ENCODE measurements at places on chromosomes 7 and 10. TPM values are rescaled to one million over a fixed set of nuclear protein-coding genes. Genes with fewer than 3 reads are reported as not detected.

DNA sequence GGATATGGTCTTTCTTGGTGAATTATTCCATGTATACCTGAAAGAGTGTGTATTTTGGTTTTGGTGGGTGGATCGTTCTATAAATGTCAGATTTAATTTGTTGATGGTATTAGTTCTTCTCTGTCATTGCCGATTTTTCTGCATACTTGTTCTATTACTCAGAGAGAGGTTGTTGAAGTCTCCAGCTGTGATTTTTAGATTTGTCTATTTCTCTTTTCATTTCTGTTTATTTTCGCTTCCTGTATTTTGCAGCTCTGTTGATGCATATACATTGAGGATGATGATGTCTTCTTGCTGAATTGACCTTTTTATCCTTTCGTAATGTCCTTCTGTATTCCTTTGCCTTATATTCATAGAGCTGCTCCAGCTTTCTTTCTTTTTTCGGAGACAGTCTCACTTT is 12.1 kb upstream of the BHLHA15 start:
- DNase-seq = no peak

DNA sequence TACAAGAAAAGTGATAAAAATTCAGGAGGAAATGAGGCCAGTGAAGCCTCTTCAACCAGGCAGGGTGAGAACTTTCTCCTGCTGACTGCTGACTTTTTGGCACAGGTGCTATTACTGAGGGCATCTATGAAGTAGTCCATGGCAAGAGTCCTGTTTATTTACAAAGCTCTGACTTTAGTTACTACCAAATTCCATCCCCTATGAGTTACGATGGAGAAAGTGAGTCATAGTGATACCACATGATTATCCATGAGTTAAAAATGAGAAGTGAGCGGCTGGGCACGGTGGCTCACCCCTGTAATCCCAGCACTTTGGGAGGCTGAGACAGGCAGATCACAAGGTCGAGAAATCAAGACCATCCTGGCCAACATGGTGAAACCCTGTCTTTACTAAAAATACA is 19.9 kb downstream of the CCDC3 start:
- DNase-seq = no peak

DNA sequence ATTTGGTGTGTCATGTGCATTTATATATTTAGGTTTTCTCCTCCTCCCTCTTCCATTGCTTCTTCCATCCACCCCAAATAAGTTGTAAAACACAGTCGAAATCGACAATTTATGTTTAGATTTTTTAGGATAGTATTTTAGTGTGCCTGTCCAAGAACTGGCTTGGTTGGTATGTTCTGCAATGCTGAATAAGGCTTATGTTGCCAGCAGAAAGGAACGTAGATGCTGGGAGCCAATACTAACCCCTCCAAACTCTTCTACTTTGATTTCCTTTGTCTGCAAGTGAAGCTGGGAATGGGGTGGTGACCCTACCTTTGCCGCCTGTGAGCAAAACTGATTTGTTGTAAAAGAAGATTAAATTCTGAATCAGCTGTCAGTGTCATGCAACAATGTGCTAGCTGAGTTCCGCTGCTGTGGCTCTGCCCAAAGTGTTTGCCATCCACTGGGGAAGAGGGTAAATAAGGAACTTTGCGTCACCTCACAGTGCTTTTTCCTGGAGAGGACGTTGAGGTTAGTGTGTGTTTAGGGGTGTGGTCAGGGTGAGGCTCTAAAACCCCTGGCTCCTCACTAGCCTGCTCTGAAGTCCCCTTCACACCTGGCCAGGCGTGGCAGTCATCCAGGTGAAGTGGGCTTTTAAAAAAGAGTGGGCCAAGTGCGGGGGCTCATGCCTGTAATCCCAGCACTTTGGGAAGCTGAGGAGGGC is 44.4 kb downstream of the TACC2 start:
- DNase-seq = no peak

The GPR85 gene
- not detected for total RNA-seq

The VPS26A gene
- total RNA-seq = 24.7 TPM

The NUTM2D gene
- 2.2 TPM for total RNA-seq

The FFAR4 gene
- total RNA-seq = not detected

All from activated T-helper 1 cell treated with anti-CD3 and anti-CD28 coated beads, Interleukin-12 subunit alpha, Interleukin-12 subunit beta, Interleukin-2, Interleukin-4 antibody, amounts not matched to agents 30 ng/mL and 10 ng/mL and 1 ng/mL, durations not matched to agents 14 hours and 24 hours and 36 hours (primary cell).